ENCODE measurements at places on chromosomes 6 and 20. TPM values are rescaled to one million over a fixed set of nuclear protein-coding genes. Genes with fewer than 3 reads are reported as not detected.

Gene CLDN20
- total RNA-seq: 0.54 TPM

Gene ABHD16B
- total RNA-seq: not detected

Gene SMLR1
- not detected for total RNA-seq

Gene FNDC1
- under 0.01 TPM for total RNA-seq

Gene ARMC12
- total RNA-seq: not detected

Gene POPDC3
- total RNA-seq: 33.3 TPM

Gene GLP1R
- not detected for total RNA-seq

Gene KCNQ5
- total RNA-seq: 4.4 TPM

Gene ZSWIM3
- total RNA-seq: 3.9 TPM

DNA sequence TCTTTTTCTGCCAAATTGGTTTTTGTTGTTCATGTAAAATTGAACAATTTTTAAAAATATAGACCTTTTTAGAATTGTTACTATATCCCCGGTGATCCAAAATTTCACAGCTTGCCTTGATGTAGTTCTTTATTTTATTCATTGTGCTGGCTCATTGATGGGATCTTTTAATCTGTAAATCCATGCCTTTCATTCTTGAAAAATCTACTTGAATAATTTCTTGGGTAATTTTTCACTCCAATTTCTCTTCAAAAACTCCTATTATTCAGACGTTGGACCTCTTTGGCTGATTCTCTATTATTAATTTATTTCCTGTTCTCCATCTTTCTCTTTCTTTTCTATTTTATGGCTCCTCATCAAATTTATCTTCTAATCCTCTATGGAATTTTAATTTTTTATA lies 476.1 kb upstream of the CITED2 start:
- no peak for DNase-seq

GRCh38 chr20:34473262-34473883 lies 42.8 kb upstream of the DYNLRB1 start:
- DNase-seq: peak; percentile 40

DNA sequence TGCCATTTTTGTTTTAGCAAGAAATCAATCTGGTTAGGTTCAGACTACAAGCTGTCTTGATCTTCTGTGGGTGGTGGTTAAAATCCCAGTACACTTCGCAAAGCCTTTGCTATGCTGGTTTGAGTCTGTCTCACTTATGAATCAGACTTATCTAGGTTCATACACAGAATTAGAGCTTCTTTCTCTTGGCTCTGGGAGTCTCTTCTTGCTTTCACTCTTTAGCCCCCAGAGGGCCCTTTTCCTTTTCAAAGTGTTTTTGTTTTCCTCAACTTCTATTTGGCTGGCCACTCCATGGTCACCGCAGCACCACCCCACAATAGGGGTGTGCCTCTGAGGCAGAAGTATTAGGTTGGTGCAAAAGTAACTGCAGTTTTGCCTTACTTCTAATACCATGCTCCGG lies 21.3 kb downstream of the ECI2 start:
- DNase-seq: no peak

DNA sequence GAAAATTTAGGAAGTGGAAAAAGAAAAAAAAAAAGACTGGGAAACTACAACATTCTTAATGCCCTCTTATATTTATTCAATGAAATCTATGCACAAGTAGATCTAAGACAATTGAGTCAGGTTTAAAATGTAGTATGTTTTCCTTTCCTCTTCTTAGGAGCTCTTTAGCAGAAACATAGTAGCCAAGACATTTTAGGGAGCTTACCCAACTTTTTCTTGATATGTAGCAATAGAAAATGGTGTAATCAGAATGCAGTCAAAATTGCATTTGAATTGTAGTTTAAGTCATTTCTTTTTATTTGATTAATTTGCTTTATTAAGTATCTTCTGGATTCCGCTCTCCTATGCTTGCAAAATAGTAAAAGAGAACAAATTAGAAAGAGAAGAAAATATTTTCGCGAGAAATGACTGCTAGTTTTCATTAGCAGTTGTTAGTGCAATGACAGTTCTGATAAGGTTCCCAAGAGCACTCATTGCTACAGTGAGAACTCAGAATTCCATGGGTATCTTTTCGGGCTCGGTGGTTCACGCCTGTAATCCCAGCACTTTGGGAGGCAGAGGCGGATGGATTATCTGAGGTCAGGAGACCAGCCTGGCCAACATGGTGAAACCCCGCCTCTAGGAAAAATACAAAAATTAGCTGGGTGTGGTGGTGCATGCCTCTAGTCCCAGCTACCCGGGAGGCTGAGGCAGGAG lies 52.2 kb downstream of the JARID2 start:
- no peak for DNase-seq

GRCh38 chr20:10180651-10181235 lies 37.9 kb upstream of the SNAP25 start:
- no peak for DNase-seq

DNA sequence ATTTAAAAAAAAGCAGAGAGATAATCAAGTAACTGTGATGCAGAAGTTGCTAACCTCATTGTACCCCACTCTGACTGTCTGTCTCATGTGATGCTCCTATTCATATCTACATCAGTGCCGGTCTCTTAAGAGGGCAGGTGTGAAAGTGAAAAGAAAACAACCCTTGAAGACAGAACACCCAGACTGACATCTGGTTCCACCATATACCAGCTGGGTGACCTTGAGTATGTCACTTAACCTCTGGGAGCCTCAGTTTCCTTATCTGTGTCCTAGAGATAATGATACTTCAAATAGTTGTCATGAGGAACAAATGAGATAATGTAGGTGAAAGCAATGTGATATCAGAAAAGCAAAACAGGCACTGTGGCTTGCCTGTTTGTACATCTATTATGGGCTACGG lies 426.8 kb upstream of the SOX4 start:
- no peak for DNase-seq

- no peak for DNase-seq
Observed at GRCh38 chr20:22802296-22802695, 217.9 kb upstream of the FOXA2 start.

GRCh38 chr6:24032896-24033688 lies 92.9 kb upstream of the NRSN1 start:
- DNase-seq: peak; percentile 4

Data from Daoy (cell line).